ENCODE measurements at places on chromosomes 3 and 15.

DNA sequence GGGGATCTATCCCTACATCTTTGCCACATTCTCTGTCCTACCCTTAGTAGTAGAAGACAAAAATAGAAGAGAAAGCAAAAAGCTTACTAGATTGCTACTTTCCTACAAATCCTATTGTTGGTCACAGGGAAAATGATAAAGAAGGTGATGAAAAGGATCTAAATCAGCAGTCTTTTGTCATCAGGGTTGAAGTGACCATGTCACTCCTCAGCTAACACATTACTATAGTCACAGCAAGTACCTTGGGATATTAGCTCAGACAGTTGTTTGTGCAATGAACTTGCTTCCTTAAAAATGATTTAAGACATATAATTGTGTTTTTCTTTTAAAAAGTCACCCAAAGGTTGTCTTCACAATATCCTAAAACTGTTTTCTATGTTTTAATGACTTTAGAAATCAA lies 6.3 kb downstream of the ST3GAL6 start:
- no peak for DNase-seq

DNA sequence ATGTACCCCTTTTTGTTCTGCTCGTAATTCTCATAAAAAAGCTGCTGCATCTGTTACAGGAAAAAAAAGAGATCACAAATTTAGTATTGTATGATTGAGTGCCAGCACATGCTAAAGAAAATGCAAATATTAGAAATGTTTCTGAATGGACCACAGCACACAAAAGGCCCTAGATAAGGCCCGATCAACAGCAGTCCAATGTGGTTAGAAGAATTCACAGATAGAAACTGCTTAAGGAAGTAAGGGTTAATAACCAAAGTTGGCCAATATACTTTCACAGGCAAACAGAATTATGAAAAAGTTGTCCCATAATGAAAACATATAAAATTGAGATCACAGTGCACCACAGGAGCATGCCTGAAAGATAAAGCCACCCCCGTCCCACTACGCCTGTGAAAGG lies 72.9 kb downstream of the CHSY1 start:
- no peak for DNase-seq

DNA sequence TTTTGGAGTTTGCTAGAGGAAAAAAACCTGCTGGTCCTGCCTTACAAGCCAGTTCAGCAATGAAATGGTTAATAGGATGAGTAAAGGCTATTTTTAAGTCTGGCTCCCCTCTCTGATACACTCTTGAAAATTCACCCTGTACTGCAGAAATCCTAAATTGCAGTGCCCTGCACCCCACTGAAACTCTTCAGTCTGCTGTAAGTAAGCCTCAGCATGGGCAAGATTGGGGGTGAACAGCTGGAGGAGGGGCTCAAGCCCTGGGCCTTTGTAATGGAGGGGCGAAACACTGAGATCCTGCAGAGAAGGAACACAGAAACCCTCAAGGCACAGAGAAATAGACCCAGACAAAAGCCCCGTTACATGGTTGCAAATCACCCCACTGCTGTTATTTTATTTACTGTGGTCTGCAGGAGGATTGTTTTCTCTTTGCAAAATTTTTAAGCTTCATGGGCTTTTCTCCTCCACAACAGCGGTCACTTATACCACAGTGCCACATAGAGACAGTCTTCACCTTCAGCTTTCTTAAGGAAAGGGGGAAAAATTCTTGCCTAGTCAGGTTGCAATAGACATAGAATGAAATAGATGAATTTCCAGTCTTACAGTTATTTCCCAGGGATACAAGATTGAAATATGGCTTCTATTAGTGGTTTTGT lies 45.0 kb downstream of the SOX2 start:
- no peak for DNase-seq

- DNase-seq = no peak
Measured at GRCh38 chr3:124519591-124520194, 210.6 kb upstream of the UMPS start.

DNA sequence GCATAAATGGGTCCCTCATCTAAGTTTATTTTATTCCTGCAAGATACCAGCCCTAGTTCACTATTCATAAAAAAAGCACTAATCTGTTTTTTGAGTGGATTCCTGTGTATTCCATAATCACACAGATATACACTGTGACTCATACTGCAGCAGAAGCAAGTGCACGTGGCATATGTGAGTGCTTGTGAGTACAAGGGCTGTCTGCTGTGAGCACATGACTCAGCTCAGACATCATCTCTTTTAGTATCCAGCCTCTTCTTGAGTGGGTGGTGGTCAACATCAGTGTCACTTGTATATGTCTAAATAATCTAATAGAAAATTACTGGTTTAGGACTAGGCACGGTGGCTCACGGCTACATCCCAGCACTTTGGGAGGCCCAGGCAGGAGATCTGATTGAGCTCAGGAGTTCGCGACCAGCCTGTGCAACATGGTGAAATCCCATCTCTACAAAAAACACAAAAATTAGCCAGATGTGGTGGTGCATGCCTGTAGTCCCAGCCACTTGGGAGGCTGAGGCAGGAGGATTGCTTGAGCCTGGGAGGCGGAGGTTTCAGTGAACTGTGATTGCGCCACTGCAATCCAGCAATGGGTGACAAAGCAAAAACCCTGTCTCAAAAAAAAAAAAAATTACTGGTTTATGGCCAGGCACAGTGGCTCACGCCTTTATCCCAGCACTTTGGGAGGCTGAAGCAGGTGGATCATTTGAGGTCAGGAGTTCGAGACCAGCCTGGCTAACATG lies 49.8 kb downstream of the NIPA2 start:
- no peak for DNase-seq

GRCh38 chr3:167864552-167864874 lies 129.0 kb downstream of the SERPINI1 start:
- no peak for DNase-seq

DNA sequence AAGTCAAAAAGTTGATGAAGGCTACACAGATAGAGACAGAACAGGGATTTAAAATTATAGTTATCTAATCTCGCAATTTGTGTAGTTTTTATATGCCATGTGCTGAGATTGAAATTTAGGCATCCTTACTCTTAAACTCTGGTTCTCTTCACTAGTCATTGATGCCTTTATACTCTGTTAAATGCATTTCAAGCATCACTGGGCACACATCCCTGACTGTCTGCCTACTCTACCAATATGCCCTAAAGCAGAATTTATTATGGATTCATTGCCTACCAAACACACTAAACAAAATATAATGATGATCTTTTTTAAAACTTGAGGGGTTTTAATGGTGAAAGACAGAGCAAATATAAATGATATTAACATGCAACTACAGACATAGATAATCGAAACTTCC lies 10.3 kb upstream of the ALCAM start:
- no peak for DNase-seq

GRCh38 chr3:197791892-197792647 lies 1.0 kb downstream of the LRCH3 start:
- peak; percentile 75 for DNase-seq

DNA sequence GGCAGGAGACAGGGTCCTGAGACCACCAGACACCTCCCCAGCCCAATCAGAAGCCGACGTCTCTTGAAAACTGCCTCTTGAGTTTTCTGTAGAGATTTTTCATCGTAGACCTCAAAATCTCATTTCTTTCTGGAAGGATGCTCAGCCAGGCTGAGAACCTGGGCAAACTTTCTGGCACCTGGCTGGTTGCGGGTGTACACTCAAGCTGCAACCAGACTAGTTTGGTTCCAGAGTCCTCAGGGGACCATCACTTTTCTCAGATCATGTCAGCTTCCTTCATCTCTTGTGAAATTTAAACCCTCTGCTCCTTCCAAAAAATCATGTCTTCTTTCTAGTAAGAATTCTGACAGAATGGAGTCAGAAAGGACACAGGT lies 45.1 kb downstream of the CMTM7 start:
- peak; percentile 55 for DNase-seq

GRCh38 chr3:136414476-136414875 lies 164.3 kb downstream of the PCCB start:
- no peak for DNase-seq

- no peak for DNase-seq
Measured at GRCh38 chr15:99574502-99574901, 8.7 kb downstream of the MEF2A start.

- no peak for DNase-seq
Measured at GRCh38 chr3:172905451-172905850, 154.9 kb downstream of the ECT2 start.

DNA sequence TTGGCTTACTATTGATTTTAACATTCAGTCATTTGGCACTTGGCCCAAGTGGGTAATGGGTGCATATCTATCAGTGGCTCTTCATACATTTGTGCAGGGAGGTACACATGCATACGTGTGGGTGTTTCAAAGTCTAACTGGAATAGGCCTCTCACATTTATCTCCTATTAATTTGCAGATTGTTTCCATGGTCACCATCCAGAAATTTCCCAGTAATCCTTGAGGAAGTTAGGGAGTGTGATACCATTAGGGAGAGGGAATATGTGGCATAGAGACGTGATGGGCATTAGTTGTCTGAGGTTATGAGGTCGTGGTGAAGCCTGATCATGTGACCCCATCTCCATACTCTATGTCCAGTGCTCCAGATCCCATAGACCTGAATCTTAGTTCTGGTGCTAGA lies 102.8 kb downstream of the LPP start:
- DNase-seq = no peak

DNA sequence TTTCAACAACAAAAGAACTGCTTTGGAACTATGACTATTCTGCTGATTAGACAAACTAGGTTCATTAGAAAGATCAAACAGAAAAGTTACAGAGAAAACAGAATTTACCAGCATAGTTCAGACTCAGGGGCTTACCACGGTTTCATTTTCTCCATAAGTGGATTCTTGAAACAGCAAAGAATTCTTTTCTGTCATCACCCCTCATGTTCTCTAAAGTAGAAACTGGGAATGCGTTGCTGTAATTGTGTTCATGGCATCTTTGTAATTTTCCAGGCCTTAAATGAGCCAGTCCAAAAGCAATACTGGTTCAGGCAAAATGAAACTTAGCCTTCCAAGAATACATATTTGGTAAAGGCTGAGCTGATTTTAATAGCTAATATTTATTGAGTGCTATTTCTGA lies 287.8 kb downstream of the CHL1 start:
- no peak for DNase-seq

GRCh38 chr3:190586631-190587011 lies 72.7 kb downstream of the IL1RAP start:
- peak; percentile 30 for DNase-seq

GRCh38 chr3:124230432-124230831 lies 238.5 kb upstream of the ROPN1 start:
- no peak for DNase-seq

GRCh38 chr3:124276133-124276532 lies 284.2 kb upstream of the ROPN1 start:
- no peak for DNase-seq

- no peak for DNase-seq
Measured at GRCh38 chr3:182486463-182486862, 306.8 kb upstream of the ATP11B start.

- no peak for DNase-seq
Measured at GRCh38 chr3:64295594-64295993, 70.3 kb upstream of the PRICKLE2 start.

GRCh38 chr3:153484842-153485241 lies 322.8 kb downstream of the RAP2B start:
- DNase-seq = no peak

GRCh38 chr3:15108082-15108545 lies 9.2 kb upstream of the RBSN start:
- DNase-seq = peak; percentile 82

GRCh38 chr15:70976851-70977250 lies 84.2 kb downstream of the LRRC49 start:
- no peak for DNase-seq

DNA sequence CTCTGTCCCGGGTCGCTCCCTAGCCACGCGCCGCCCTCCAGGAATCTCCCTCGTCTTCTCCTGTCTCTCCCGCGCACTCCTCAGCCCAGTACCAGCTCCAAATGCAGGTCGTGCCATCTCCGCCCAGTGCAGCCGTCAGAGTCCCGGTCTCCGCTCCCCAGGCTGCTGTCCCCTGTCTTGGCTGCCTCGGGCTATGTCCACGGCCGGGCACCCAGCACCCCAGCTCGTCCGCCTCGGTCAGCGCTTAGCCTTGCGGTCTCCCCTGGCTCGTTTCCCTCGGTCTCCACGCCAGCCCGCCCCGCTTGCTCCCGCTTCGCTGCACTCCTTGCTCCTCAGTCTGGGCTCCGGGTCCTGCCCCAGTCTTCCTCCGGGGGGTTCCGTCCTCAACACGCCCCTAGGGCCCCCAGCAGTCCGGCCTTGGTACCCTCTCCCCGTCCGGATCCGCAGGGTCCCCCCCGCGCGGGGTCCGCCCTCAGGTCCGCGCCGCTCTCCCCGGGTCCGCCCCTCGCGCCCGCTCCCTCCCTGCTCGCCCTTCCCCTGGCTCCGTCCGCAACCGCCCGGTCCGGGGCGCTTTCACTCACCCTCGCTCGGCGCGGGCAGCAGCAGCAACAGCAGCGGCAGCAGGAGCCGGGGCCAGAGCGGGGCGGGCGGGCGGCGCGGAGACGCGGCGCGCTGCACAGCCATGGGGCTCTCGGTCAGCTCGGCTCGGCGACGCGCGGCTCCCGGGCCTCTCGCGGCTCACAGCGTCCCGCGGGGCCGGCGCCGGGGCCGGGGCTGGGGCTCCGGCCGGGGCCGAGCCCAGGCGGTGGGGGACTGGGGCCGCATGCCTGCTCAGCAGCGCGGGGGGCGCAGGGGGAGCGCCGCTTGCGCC lies 462 bp downstream of the IGDCC3 start:
- peak; percentile 46 for DNase-seq

- no peak for DNase-seq
Measured at GRCh38 chr3:61226166-61226686, 25.0 kb downstream of the FHIT start.

GRCh38 chr3:186021673-186022362 lies 84.0 kb upstream of the TRA2B start:
- DNase-seq = no peak

DNA sequence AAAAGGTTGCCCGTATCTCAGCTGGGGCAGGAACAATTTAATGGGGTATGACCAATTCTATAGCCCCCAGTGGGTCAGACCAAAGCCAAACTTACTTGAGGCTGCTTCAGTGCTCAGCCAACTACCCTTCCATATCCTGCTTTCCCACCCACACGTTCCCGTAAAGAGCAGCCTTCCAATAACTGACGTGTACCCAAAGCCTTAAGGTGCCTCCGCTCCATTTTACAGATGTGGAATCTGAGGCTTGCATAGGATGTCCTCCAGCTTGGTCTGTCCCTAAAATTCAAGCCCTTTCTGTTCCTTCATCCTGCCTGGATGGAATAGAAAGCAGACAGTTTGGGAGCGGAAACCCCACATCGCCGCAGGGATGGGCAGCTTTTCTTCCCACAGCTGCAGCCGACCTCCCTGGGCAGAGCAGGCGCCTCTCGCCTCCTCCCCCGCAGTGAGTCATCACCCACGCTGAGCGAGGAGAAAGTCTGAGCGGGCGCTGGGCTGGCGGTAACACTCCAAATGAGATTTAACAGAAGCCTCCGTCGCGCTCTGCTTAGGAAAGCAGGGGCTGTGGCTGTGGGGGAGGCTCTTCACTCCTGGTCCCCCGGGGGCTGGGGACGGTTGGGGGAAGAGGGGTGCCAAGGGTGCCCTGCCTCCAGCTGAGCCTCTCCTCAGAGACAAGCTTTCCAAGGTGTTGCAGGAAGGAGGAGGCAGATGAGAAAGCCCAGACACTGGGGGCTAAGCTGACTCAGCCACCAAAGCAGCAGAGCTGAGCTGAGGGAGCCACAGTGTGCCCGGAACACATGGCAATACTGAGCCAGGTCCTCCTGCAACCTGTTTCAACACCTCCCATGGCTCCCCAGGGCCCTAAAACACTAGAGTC lies 57.8 kb upstream of the HRH1 start:
- no peak for DNase-seq
